Activated T-cell treated with anti-CD3 and anti-CD28 coated beads for 4 hours (primary cell): ENCODE measurements at places on chromosomes 3 and 15.

GRCh38 chr3:175267121-175267531, 408.0 kb downstream of the NAALADL2 start:
- DNase-seq, result no peak

DNA sequence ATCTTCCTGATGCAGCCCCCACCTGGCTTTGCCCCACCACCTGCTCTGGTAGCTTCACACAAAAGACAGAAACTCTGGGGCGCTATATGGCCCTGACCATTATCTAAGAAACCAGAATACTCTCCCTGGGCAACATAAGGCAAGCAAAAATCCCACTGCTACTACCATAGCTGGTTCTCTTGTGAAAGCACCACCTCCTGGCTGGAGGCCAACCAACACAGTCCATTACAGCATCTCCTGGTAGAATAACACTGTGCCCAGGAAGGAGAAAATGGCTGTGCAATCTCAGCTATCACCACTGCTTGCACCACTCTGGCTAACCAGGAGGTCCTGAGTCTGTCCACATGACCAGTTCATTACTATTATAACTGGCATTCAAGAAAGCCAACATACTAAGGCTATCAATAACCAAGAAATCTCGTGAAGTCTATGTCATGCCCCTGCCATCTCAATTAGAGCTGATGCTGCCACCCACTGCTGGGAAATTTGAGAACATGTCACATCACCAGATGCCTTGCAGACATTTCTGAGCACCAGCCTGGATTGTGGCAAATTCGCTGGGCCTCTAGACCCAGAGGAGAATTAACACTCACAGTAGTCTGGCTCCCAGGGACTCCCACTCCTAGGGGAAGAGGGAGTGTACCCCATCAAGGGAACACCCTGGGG, 1114.8 kb downstream of the ROBO2 start:
- DNase-seq, result no peak

GRCh38 chr3:11829416-11829815, 17.3 kb downstream of the TAMM41 start:
- DNase-seq, result no peak

DNA sequence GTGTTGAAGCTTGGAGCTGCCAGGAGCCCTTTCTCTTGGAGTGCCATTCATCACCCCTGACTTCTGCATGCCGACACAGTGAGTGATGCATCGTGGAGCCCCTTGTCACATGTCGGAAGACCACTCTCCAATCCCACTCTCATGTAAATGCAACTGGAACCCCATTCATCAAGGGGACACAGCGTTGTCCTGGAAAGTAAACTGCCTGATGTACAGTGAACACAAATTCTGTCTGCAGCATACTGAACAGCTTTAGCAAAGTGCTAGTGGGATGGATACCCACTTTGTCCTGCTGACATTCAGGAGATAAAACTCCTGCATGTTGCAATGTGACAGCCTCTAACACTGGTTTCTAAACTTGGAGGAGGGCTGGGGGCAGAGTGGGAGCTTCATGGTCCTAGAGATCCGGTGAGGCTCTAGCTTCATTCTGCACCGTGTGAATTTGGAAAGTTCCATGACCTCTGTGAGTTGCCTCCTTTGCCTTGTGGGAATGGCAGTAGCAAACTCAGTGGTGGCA, 194.8 kb downstream of the CLSTN2 start:
- no peak for DNase-seq

DNA sequence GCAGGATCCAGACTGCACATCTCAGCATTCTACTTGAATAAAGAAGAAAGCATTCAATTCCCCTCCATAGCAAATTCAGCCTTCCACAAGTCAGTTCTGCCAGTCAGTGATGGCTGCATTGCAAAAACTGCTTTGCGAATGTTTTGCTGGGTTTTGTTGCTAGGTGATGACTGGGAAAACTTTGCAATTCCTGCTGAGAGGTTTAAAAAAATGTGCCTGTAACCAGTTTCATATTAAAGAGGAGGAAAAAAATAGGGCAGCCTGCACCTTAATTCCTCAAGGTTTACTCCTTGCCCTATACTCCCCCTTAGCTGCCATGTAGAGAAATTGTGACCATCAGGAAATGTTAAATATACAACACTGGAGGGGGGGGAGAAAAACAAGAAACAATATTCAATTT, 225.6 kb upstream of the ATP11B start:
- DNase-seq, result no peak

DNA sequence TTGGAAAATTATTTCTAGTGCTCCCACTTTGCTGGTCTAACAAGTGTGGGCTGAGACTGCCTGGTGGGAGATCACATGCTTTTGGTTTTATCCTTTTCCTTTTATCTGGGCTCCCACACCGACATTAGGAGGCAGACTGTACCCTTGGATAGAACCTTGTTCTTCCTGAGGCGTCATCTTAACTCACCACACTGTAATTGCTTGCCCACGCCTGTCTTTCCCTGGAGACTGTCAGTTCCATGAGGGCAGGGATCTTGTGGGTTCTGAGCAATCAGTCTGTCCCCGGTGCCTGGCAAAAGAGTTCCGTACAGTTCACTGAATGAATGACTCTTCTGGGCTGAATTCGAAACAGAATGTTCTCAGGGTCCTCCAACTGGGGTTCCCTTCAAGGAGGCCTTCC, 124.6 kb upstream of the ABHD17C start:
- DNase-seq, result no peak

GRCh38 chr3:183576487-183577107, 21.1 kb upstream of the KLHL6 start:
- DNase-seq, result no peak
